ENCODE measurements at places on chromosomes 7 and 10. TPM values are rescaled to one million over a fixed set of nuclear protein-coding genes. Genes with fewer than 3 reads are reported as not detected.

GRCh38 chr10:50605269-50605950, 18.3 kb downstream of the SGMS1 start:
- no peaks in the 10 kb centered on the region for H3K27me3 ChIP-seq
- H3K27ac ChIP-seq: no peak overlapping the region
- H3K4me3 ChIP-seq: no peak overlapping the region

- DNase-seq: no peak
- no peak overlapping the region for H3K4me3 ChIP-seq
- H3K36me3 ChIP-seq: no peaks in the 10 kb centered on the region
- H3K27ac ChIP-seq: no peak overlapping the region
- H3K27me3 ChIP-seq: no peaks in the 10 kb centered on the region
These were observed 62.3 kb upstream of the TMEM254 start for GRCh38 chr10:80015911-80016830.

GRCh38 chr10:48670978-48671913, 13.4 kb upstream of the WDFY4 start:
- H3K27me3 ChIP-seq: no peaks in the 10 kb centered on the region
- H3K4me1 ChIP-seq: no peaks in the 10 kb centered on the region
- no peak overlapping the region for H3K27ac ChIP-seq
- DNase-seq: no peak
- H3K36me3 ChIP-seq: no peaks in the 10 kb centered on the region
- H3K4me3 ChIP-seq: no peak overlapping the region

GRCh38 chr7:123498601-123499000, 35.8 kb downstream of the IQUB start:
- H3K36me3 ChIP-seq: no peaks in the 10 kb centered on the region
- H3K27ac ChIP-seq: no peak overlapping the region
- no peak for DNase-seq
- H3K27me3 ChIP-seq: peaks cover 6% of the 10 kb centered on the region
- no peaks in the 10 kb centered on the region for H3K4me1 ChIP-seq
- no peak overlapping the region for H3K4me3 ChIP-seq

DNA sequence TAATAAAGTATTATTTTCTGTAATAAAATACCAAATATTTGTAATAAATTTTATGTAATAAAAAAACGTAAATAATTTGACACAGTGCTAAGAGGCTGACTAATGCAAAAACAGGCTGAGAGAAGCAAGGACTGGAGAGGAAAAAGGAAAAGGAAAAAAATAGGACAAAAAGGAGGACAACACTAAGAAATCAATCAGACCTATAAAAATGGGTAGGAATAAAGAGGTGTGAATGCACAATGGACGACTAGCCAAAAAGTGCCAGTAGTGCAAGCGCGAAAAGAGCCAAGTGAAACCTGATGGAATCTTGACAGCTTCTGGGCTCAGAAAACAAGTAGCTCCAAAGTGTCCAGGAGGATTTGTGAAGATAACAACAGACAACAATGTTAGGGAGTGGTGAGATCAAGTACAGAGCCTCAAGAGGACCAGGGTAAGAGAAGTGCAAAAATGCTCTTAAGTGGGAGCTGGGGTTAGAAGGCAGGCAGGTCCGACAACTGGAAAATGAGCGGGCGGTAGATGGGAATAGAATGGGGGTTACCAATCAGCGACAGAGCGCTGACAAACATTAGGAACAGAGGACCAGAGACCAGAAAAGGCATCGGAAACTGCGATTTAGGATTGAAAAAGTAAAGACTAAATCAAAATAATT, 1.2 kb downstream of the BRAF start:
- peak overlapping the region; percentile 90 for H3K4me3 ChIP-seq
- H3K4me1 ChIP-seq: peaks cover 28% of the 10 kb centered on the region
- no peaks in the 10 kb centered on the region for H3K36me3 ChIP-seq
- H3K27me3 ChIP-seq: no peaks in the 10 kb centered on the region

GRCh38 chr7:34844936-34845665, 187.1 kb downstream of the NPSR1 start:
- H3K4me1 ChIP-seq: no peaks in the 10 kb centered on the region
- H3K27ac ChIP-seq: no peak overlapping the region
- no peak overlapping the region for H3K4me3 ChIP-seq

GRCh38 chr7:25359471-25360059, 131.3 kb upstream of the NPVF start:
- H3K27me3 ChIP-seq: no peaks in the 10 kb centered on the region
- no peak for DNase-seq
- no peaks in the 10 kb centered on the region for H3K4me1 ChIP-seq
- no peak overlapping the region for H3K27ac ChIP-seq
- H3K36me3 ChIP-seq: no peaks in the 10 kb centered on the region

DNA sequence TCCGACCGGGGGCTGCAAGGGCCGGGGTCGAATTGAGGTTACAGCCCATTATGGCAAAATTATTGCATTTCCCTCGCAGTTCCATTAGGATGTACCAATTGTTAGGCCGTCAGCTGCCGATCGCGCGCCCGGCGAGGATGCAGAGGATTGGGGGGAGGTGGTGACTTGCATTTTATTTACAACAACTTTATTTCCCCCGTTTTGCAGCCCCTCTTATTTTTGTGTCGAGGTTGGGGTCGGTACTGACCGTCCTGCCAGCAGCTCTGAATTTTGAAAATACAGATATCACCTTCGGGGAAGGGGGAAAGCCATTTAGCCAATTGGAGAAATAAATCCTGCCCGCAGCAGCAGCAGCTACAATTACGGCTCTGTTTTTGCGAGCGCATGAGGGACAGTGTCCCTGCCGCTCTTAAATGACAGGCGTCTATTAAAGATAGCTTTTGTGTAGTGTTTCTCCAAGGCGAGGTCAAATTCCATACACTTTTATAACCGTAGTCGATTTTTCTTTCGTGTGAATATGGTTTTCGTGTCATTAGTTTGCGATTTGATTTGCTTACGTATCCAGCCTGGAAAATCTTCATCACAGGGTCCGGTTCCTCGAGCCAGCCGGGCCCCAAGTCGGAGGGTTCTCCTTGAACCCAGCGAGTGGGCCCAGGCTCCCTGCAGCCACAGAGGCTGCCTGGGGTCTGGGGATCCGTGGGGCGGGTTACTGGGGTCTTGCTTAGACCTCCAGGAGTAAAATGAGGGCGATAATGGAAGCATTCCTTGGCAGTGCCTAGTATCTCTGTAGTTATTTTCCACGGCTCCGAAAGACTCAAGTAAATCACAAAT, 684 bp upstream of the HOXA5 start:
- no peak overlapping the region for H3K4me3 ChIP-seq
- H3K4me1 ChIP-seq: no peaks in the 10 kb centered on the region
- H3K36me3 ChIP-seq: no peaks in the 10 kb centered on the region
- peaks cover 28% of the 10 kb centered on the region for H3K27me3 ChIP-seq
- H3K27ac ChIP-seq: no peak overlapping the region

- no peaks in the 10 kb centered on the region for H3K27me3 ChIP-seq
- H3K27ac ChIP-seq: no peak overlapping the region
- H3K4me1 ChIP-seq: peaks cover 9% of the 10 kb centered on the region
- DNase-seq: no peak
These were observed 39.1 kb upstream of the FGL2 start for GRCh38 chr7:77238703-77239136.

DNA sequence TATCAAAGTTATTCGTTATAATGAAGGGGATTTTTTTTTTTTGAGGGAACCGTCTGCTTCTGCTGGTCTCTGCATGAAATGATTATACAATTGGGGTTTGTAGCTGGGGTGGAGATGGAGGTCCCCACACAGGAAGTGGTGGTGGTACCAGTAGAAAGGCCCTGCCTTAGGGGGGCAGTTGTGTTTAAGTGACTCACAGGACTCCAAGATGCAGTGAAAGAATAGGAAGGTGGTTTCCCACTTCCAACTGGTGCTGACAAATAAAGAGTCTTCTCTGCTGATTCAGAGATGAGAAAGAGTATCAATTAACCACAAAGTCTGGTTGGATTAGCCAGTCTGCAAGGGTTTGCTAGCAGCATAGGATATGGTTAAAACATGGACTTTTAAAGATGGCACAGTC, 376.0 kb downstream of the SORCS3 start:
- H3K4me3 ChIP-seq: no peak overlapping the region
- no peak overlapping the region for H3K27ac ChIP-seq
- no peaks in the 10 kb centered on the region for H3K36me3 ChIP-seq
- no peaks in the 10 kb centered on the region for H3K4me1 ChIP-seq
- no peaks in the 10 kb centered on the region for H3K27me3 ChIP-seq

GRCh38 chr7:34675749-34676374, 17.8 kb downstream of the NPSR1 start:
- DNase-seq: peak; percentile 6
- H3K36me3 ChIP-seq: no peaks in the 10 kb centered on the region
- no peaks in the 10 kb centered on the region for H3K4me1 ChIP-seq
- H3K27ac ChIP-seq: no peak overlapping the region

GRCh38 chr7:42022056-42022455, 215.0 kb downstream of the GLI3 start:
- H3K36me3 ChIP-seq: no peaks in the 10 kb centered on the region
- H3K4me1 ChIP-seq: no peaks in the 10 kb centered on the region
- no peak overlapping the region for H3K4me3 ChIP-seq
- H3K27ac ChIP-seq: no peak overlapping the region

DNA sequence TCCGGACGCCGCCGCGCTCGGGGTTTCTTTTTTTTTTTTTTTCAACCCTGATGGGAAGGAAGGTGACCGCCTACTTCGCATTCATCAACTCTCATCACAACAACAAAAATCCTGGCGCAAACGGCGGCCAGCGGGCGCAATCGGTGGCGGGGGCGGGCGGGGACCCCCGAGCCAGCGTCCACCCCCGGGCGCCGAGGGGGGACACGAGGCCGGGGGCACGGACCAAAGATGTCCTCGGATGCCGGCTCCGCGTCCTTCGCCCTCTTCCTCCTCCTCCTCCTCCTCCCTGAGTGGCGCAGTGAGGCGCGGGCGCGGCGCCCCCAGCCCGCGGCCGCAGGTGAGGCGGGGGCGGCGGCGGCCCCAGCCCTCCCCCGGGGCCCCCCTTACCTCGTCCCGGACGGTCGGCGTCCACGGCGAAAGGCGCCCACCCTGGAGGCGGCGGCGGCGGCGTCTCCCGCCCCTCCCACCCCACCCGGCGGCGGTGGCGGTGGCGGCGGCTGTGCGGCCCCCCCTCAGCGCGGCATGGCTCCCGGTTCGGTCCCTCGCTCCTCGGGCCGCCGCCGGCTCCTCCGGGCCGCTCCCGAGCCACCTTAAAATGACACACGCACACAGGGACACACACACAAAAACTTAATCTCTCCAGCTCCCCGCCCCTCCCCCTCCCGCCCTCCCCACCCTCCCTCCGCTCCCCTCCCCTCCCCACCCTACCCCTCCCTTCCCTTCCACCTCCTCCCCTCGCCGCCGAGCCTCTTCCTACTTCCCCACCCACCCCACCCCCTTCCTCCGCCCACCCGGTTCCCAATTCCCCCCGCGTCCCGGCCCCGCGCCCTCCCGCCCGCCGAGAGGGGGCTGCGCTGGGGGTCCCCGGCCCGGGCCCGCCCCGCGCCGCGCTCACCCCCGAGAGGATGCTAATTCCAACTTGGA, at the start of gene CTBP2:
TSS of gene CTBP2 (minus strand) at position 632 of the 924 bp plus-strand sequence.
- peaks cover 11% of the 10 kb centered on the region for H3K27me3 ChIP-seq
- H3K36me3 ChIP-seq: no peaks in the 10 kb centered on the region
- H3K27ac ChIP-seq: no peak within 1 kb of the TSS
- no peak for DNase-seq
- H3K4me1 ChIP-seq: no peaks in the 10 kb centered on the region

DNA sequence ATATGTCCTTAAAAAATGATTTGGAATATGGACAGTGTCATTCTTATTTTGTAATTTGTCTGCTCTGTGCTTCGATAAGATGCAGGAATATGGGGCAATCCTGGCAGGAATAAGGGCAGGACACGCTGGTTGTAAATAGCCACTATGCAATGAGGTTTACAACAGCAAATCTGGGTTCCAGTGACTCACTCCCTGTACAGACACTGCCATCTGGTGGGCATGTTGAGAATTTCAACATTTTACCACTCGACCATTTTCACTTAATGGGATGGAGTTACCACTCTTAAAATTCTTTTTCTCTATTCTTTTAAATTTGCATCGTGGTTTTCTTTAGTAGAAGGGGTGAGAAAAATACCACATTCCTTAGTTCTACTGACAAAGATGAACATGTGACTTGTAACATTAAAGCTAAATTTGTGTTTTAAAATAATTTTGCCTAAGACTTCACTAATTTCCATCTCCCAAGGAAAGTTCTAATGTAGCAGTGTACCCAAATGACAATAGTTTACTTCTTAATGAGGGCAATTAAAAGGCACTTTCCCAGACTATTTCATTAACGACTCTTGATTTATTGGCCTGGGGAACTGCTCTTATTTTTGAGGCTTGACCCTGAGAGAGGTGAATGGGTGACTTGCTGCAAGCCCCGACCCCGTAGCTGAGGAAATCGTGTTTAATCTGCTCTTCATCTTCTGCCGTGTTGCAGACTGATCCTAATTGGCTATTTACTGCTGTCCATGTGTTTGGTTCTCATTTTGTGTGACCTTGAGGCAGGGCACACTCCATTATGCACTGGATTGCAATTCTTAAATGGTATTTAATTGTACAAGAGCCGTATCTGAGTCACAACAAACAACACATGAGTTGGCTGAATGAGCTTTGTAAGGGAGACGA, 173.6 kb upstream of the IMMP2L start:
- DNase-seq: peak; percentile 50
- H3K27me3 ChIP-seq: no peaks in the 10 kb centered on the region
- no peaks in the 10 kb centered on the region for H3K36me3 ChIP-seq
- no peak overlapping the region for H3K4me3 ChIP-seq

DNA sequence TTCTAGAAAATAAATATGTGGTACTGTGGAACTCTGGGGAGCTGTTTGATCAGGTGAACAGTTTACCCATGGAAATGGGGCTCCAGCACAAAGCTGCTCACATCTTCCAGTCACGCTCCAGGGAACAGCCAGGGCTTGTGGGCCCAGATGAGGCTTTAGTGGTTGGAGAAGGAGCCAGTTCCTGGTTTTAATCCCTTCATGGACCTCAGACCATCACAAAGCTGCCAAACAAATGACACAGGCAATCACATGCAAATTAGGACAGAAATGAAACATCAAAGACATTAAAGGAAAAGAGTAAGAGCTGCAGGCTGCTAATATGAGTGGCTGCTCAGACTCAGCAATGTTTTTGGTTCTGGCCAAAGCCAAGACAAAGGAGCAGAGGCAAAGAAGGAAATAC, 2.2 kb upstream of the ATP6V0E2 start:
- peaks cover 90% of the 10 kb centered on the region for H3K4me1 ChIP-seq
- H3K27me3 ChIP-seq: no peaks in the 10 kb centered on the region
- no peak overlapping the region for H3K4me3 ChIP-seq
- H3K27ac ChIP-seq: peak overlapping the region; percentile 22

Gene SFTPA1
- not detected for polyA plus RNA-seq

Gene HHEX
- polyA plus RNA-seq: 0.98 TPM

Gene JAKMIP3
- polyA plus RNA-seq: 0.03 TPM

Gene TSPAN33
- polyA plus RNA-seq: 0.89 TPM

Gene MARVELD1
- polyA plus RNA-seq: 0.88 TPM

Gene FBH1
- polyA plus RNA-seq: 71.1 TPM

Gene CRTAC1
- polyA plus RNA-seq: not detected
